ENCODE measurements at places on chromosomes 3 and 15. TPM values are rescaled to one million over a fixed set of nuclear protein-coding genes. Genes with fewer than 3 reads are reported as not detected.

The LRRC31 gene
- not detected for total RNA-seq

DNA sequence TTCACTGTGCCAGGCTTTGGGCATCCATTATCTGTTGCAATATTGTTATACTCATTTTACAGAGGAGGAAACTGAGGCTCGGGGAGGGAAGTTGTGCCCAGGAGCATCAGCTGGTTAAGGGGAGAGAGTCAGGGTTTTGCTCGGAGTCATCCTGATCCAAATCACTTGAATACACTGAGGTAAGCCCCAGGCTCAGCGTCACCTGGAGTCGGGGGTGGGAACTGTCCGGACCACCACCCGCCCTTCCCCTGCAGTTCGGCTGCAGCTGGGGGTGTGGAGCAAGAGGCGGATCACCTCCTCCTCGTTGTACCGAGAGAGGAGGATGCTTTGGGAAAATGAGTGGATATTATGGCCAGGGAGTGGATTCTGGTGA, 646 bp downstream of the HRH1 start:
- DNase-seq: peak; percentile 77

GRCh38 chr3:41600616-41601015, 361.3 kb downstream of the ULK4 start:
- DNase-seq: no peak

DNA sequence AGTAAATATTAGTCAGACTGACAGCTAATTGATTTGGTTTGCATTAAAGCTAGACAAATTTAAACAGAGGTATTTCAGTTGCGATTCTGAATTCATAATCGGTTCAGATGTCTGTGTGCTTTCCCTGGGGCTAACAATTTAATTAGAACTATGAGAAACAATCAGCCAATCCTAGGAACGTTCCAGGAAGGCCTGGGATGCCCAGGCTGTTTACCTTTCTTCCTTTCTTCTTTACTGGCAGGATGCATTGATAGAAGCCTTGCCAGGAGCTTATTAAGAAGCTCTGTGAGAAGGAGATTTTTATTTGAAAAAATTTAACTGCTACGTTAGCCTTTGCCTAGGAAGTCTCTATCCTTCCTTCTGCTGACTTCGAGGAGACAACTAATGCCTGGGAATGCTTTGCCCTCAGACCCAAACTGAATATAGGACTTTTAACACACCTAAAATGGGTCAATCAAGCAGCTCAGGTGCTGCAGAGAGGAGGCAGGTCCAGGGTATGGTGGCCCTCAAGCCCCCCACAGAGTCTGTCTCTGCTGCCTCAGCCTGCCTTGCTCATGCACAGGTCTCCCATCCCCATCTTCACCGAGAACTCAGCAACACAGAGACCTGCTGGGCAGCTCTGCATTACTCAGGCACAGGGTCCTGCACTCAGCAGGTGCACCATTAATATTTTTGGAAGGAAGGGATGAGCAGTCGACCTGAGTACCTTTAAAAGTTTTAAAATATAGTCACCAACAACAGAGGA, 48.5 kb downstream of the PCSK6 start:
- no peak for DNase-seq

The TMEM108 gene
- 3.5 TPM for total RNA-seq

The RTP2 gene
- total RNA-seq: not detected

- DNase-seq: peak; percentile 96
Measured at GRCh38 chr15:80778964-80779657, at the start of gene CEMIP. CEMIP (plus strand) TSS chr15:80779370; CDS start chr15:80873880, 94,510 bp downstream.

The GOLGA8H gene
- total RNA-seq: 0.44 TPM

The AP3B2 gene
- total RNA-seq: 10.4 TPM

DNA sequence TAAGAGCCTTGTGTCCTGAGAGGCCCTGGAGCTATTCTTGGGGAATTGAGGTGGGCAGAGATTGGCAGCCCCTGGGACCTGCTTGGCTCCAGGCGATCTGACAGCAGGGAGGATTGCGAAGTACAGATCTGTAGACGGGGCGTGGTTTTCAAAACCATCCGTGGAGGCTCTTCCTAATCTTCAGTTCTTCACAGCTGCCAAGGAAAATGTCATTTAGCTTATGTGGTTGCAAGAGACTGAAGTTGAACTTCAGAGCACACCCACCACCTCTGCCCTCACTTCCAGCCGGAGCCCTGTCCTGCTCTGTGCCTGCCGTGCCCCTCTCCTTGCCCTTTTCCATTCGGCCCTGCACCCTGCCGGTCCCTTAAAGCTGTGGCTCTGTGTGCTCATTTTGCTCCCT, 12.9 kb downstream of the NISCH start:
- DNase-seq: no peak

GRCh38 chr15:59993041-59993750, 10.9 kb upstream of the FOXB1 start:
- DNase-seq: peak; percentile 62

GRCh38 chr3:55584030-55584429, 96.9 kb upstream of the WNT5A start:
- DNase-seq: no peak

The FBXW12 gene
- total RNA-seq: 0.07 TPM

GRCh38 chr3:17554078-17554477, 188.4 kb downstream of the TBC1D5 start:
- no peak for DNase-seq

The ASB14 gene
- 0.03 TPM for total RNA-seq

The GATM gene
- 23.8 TPM for total RNA-seq

GRCh38 chr15:71889385-71889784, 79.0 kb downstream of the NR2E3 start:
- no peak for DNase-seq

The IREB2 gene
- 37.6 TPM for total RNA-seq

The PLAAT1 gene
- total RNA-seq: 3.7 TPM

The GOLGA8T gene
- total RNA-seq: 1.1 TPM

The HHATL gene
- total RNA-seq: not detected
